HepG2 (cell line): ENCODE measurements at places on chromosomes 3 and 15. TPM values are rescaled to one million over a fixed set of nuclear protein-coding genes. Genes with fewer than 3 reads are reported as not detected.

DNA sequence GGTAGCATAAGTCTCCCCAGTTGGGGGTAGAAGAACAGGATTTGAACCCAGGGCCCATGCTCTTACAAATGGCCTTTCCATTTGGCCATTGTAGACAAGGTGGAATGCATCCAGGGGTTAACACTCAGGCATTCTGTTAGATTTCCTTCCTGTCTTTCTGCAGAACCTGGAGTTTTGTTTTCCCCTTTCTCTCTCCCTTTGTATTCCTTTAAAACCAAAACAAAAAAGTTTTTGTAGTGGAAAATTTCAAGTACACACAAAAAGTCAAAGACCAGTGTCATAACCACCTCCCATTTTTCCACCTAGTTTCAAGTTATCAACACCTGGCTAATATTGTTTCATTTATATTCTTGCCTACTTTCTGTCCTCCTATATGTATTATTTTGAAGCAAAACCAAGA, 26.0 kb downstream of the FRMD4B start:
- no peaks in the 10 kb centered on the region for H3K4me1 ChIP-seq
- H3K4me3 ChIP-seq, result no peak overlapping the region
- no peaks in the 10 kb centered on the region; the same call in 2 of the 3 replicates for H3K27me3 ChIP-seq
- H3K36me3 ChIP-seq, result no peaks in the 10 kb centered on the region
- DNase-seq, result no peak

CLDN18 gene
- not detected in 2 replicates for polyA plus RNA-seq

- no peak overlapping the region for H3K4me3 ChIP-seq
- no peaks in the 10 kb centered on the region for H3K4me1 ChIP-seq
- DNase-seq, result no peak
- no peaks in the 10 kb centered on the region for H3K36me3 ChIP-seq
Measured at GRCh38 chr3:193987186-193987585, 148.8 kb upstream of the HES1 start.

- no peak for DNase-seq
- no peak overlapping the region for H3K4me3 ChIP-seq
- no peaks in the 10 kb centered on the region for H3K27me3 ChIP-seq
- no peaks in the 10 kb centered on the region for H3K4me1 ChIP-seq
- H3K36me3 ChIP-seq, result no peaks in the 10 kb centered on the region
- no peak overlapping the region for H3K27ac ChIP-seq
Measured at GRCh38 chr3:143241481-143241951, 121.9 kb downstream of the CHST2 start.

P3H2 gene
- not detected in 2 replicates for polyA plus RNA-seq

DNA sequence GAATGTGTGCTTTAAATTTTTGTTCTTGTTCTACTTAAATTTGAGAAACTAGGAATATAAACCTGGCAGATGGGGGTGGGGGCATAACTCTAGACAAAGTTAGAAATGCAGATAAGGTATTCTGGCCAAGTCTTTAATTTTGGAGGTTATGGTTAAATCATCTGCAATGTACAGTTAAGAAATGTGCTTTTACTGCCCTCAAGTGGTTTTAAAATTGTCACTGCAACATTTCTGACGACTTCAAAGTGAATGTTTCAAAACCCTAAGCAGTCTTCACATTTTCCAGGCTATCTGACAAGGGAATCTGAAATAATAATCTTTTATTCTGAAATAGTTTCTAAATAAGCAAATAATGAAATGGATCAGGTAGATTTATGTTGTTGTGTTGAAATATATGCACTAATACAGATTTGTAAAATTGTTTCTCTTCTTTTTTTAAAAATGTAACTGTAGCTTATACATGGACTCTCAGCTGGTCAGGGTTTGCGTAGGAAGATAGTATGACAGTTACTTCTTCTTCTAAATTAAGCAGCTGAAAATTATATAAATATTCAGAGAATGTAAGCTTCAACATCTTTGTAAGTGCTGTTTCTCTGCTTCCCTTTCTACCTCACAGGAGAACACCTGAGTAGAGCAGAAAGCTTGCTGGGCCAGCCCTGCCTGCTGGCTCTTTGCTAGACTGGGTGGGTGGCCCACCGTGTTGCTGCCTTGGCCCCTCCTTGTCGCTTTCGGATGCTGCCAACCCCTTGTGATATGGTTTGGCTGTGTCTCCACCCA, 45.0 kb downstream of the SUCNR1 start:
- no peaks in the 10 kb centered on the region for H3K27me3 ChIP-seq
- no peaks in the 10 kb centered on the region for H3K4me1 ChIP-seq
- no peak overlapping the region for H3K27ac ChIP-seq
- no peak overlapping the region for H3K4me3 ChIP-seq

HCLS1 gene
- not detected in 2 replicates for polyA plus RNA-seq

SLC9C1 gene
- polyA plus RNA-seq, result not detected in 2 replicates

GRCh38 chr15:89187301-89187985, 33.9 kb downstream of the RLBP1 start:
- no peak for DNase-seq
- H3K27me3 ChIP-seq, result no peaks in the 10 kb centered on the region
- peaks cover 8% of the 10 kb centered on the region for H3K4me1 ChIP-seq
- H3K27ac ChIP-seq, result no peak overlapping the region
- H3K4me3 ChIP-seq, result no peak overlapping the region
- peaks cover 52% of the 10 kb centered on the region for H3K36me3 ChIP-seq

CIB2 gene
- polyA plus RNA-seq, result 1.4 and 4.5 TPM in 2 replicates

SPATA12 gene
- 0.16 and 0.25 TPM in 2 replicates for polyA plus RNA-seq

PAQR5 gene
- polyA plus RNA-seq, result 1.3 and 1.4 TPM in 2 replicates

DNA sequence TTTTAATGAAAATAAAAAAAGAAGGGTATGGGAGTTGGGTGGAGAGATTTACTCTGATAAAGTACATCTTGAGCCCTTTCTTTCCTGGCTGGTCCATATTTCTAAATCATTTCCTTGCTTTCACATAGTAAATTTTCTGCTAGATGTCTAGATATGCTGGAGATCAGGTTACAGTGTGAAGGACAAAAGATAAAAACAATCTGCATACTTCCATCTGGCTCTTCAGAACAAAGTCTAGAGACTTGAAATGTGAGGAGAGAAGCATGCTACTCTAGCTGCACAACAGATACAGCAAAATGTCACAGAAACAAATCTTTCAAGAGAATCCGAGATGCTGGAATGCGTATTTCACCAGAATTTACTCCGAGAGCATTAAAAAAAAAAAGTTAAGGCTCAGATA, 42.2 kb downstream of the FOXP1 start:
- peaks cover 38% of the 10 kb centered on the region for H3K4me1 ChIP-seq
- no peaks in the 10 kb centered on the region for H3K27me3 ChIP-seq
- DNase-seq, result no peak
- H3K27ac ChIP-seq, result no peak overlapping the region
- H3K4me3 ChIP-seq, result no peak overlapping the region

DNA sequence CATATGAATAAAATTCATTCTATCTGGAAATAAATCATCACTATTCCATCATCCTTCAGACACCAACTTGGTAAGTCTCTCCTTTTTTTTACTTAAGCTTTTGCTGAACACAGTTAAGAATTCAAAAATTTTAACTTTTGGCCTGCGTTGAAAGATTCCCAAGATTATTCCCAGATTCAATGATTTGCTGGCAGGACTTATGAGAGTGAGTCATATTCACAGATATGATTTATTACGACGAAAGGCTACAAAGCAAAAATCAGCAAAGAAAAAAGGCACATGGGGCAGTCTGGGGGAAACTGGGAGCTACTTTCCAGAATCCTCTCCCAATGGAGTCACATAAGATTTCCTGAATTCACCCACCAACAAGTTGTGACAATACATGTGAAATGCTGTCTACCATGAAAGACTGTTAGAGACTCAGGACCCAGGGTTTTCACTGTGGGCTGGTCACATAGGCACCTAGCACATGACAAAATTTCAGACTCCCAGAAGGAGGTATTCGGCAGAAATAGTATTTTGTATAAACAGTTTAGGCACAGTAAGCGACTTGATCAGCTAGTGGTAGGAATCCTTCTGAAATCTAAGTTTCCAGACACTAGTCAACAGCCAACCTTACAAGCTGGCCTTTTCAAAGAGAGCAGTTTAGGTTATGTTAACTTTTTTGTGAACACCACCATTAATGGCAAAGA, 82.1 kb downstream of the DLG1 start:
- H3K27ac ChIP-seq, result no peak overlapping the region
- H3K4me3 ChIP-seq, result no peak overlapping the region
- DNase-seq, result no peak

CCK gene
- polyA plus RNA-seq, result not detected in 2 replicates

GRCh38 chr3:194287374-194287773, 63.8 kb downstream of the CPN2 start:
- H3K4me1 ChIP-seq, result no peaks in the 10 kb centered on the region
- no peak overlapping the region for H3K27ac ChIP-seq
- no peaks in the 10 kb centered on the region for H3K36me3 ChIP-seq

DNA sequence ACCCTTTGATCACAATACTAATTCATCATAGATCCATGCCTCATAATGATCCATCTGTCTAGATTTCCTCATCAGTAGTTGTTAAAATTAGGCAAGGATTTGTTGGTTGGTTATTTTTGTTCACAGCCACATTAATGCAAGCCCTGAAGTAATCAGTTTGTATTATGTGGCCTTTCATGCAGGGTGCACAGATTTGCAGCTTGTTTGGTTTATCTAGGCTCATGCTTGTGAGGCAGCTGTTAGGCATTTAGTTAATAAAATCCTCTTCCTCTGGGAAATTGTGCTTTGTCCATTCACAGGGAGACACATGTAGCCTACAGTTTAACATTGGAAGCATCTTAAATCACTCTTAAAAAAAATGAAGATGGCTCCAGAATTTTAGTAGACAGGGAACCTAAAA, 162.8 kb upstream of the ZNF385D start:
- H3K4me1 ChIP-seq, result no peaks in the 10 kb centered on the region
- H3K27ac ChIP-seq, result no peak overlapping the region
- no peak overlapping the region for H3K4me3 ChIP-seq

TF gene
- 11,821 and 17,414 TPM in 2 replicates for polyA plus RNA-seq

DNA sequence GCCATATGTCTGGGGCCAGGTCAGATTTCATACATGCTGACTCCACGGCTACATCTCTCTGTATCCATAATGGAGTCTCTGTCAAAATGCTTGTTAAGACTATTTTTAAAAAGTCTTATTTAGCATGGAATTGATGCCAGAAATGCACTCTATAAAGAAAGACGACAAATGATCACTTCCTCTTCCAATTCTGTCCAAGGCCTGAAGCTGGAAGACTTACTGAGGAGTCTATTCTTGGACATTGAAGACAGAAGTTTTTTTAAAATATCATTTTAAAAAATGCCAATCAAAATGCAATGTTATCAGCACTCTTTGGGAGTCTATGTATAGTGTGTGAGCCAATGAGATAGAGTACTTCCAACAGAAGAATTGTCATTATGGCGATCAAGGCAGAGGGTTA, 27.9 kb upstream of the NMNAT3 start:
- no peak overlapping the region for H3K27ac ChIP-seq
- no peaks in the 10 kb centered on the region; the same call in 1 of the 2 replicates for H3K27me3 ChIP-seq
- no peaks in the 10 kb centered on the region for H3K36me3 ChIP-seq
- peaks cover 14% of the 10 kb centered on the region for H3K4me1 ChIP-seq
- no peak for DNase-seq
